ENCODE measurements at places on chromosomes 13 and 19.

- no peak for DNase-seq
These were observed 97.0 kb upstream of the GPR183 start for GRCh38 chr13:99404005-99404755.

DNA sequence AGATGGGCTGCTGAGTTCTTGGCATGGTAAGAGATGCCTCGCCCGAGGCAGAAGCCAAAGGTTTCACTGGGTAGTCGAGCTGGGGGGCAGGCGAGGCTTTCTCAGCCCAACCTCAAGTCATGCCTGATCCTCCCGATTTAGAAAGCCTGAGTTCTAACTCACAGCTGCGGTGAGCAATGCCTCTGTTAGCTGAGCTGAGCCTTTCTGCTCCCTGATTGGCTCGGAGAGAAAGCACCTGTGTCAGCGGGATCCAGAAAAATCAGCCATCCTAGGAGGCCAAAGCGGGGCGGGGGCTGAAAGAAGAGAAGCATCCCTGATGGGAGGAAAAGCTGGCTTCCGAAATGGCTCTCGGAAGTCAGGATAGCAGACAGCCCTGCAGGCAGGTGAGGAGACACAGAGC is 44.7 kb downstream of the CACNA1A start:
- no peak for DNase-seq

DNA sequence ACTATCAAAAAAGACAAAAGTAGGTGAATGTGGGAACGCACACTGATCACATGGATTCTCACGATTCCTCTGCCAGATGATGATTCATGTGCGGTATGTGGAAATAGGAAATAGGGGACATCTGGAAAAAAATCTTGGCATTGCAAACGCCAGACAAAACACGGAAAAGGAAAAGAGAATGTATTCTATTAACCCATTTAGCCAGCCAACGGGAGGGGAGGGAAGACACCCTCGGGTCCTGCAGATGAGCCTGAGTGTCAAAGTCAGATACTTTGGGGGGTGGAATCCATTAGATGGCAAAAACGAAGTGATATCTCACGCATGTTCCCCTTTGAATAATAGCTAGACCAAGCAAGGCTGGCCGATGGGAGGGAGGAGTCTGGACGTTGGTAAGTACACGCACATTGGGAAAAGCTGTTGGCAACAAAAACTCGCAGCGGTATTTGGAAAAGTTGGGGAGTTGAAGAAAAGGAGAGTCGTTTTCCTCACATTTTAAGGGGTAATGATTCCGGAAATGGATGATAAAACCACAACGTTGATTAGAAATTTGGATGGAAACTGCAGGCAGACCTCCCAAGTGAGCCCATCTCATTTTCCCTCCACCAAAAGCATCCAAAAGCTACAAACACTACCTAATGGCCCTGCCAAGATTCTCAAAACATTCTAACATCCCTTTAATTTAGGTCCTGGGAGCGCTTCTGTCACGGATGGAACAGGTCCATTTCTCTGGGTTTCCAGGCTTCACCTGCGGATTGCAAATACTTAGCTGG is 73.6 kb downstream of the COL4A1 start:
- peak; percentile 84 for DNase-seq

DNA sequence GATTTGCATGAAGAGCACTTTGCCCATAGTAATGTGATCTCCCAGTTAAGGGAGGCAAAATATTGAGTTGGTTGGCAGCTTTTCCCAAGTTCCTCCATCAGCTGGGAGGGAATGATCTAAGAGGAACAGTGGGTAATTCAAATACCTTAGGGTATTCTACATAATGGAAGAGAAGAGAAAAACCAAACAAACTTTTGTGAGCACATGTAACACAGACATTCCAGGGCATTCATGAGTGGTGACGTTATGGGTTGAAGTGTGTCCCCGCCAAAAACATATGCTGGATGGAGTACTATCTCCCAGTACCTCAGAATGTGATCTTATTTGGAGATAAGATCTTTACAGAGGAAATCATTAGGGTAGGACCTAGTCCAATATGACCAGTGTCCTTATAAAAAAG is 220.1 kb downstream of the FOXO1 start:
- DNase-seq = peak; percentile 16

DNA sequence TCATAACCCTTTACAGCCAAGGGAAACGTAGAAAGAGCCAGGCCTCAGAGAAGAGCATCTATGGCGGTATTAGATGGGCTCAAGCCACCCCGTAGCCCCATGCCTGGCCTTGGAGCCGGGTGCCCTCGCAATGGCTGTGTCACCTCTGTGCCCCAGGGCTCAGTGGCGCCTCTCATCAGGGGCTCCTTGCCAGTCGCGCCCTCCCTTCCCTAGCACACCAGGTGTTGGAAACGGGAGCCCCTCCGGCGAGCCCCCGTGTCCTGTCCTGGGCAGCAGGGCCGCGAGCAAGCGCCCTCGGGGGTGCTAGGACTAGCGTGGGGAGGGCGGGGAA is 453 bp downstream of the ZNF256 start:
- DNase-seq = no peak
